SHP77 (cell line): ENCODE measurements at places on chromosomes 3 and 15.

GRCh38 chr3:157128771-157129681 lies 30.9 kb downstream of the CCNL1 start:
- no peak for DNase-seq

DNA sequence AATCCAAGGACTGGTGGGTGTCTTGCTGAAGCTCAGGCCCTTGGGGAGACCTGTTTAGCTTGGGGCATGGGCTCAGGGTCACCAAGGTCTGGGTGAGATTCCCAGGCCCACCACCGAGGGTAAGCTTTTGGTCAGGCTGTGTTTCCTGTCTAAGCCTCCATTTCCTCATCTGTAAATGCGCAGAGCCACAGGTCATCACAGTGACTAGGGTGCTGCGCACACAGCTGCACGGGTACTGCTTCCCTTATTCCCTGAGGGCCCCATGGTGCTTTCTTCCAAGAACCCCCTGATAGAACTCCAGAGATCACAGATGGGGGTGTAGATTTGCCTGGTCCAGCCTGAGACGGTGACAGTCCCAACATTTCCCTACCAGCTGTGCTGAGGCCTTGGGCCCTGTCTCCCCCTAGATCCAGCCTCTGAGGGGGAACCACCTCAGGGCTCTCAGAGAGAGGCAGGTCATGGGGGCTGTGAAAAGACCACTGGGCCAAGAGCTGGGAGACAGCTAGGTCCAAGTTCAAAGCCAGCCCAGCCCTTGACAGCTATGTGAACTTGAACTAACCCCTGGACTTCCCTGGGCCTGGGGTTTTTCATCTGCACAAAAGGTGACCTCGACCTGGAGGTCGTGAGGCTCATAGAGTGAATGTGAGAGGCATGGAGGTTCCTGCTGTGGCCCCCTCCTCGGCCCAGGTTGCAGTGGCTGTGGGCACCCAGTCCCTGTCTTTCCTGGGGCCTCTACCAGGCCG lies 60.7 kb downstream of the SEMA3G start:
- no peak for DNase-seq

DNA sequence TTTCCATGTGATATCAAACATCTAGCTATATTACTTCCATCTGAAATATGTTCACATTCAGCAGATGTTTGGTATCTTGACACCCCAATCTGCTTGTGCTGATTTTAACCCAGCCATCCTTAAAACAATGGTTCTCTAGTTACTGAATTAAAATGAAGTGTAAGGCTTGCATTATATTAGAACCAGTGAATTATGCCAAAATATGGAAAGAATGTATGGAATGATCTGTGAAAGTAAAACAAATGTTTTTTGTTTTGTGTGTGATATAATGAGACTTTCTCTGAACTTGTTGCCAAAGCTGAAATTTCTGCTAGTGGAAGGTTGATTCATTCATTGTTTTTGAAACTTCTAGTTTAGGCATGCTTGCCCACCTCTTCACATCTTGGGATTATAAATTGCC lies 317.1 kb downstream of the MEX3B start:
- DNase-seq = no peak

DNA sequence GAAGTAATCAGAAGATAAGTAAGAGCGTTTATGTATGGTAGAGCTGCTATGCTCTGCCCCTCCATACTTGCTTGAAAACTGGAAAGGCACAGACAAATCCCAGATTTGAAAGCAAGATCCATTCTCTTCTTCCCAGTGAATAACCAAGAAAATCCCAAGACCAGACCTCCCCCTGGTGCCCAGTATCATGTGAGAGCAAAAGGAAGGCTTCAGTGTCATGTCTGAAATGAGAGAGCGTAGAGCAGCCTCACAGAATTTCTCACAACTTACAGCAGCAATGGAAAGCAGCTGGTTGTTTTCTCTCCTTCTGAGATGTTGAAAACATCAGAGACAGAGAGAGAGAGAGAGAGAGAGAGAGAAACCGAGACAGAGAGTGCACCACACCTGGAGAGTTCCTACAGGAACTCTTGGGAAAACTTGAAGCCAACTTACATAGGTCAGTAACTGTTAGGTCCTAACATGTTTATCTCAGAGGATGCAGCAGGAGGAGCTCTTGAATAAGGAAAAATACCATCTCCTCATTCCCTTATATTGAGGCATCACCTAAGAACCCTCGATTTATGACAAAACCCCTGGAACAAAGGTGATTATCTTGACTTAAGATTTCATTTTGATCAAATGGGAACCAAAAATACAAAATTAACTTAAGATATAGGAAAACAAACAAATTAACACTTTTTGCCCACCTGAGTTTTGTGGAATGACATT lies 273.3 kb downstream of the NSUN3 start:
- DNase-seq = no peak

DNA sequence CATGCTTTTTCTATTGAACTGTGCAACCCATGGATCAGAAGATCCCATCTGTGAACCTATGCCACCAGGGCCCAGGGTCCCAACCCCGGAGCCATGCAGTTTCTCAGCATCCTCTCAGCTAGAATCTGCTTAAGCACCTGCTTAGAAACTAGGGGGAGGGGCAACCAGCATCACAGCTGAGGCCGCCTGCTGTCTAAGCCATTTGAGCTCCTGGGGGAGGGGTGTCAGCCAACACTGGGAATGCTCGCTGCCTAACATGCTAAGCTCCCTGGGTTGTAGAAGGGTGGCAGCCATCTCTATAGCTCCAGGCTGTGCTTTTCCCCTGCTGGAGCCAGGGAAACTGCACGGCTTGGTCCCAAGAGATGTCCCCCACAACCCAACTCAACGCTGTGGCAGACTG lies 322.8 kb downstream of the EDEM1 start:
- no peak for DNase-seq

DNA sequence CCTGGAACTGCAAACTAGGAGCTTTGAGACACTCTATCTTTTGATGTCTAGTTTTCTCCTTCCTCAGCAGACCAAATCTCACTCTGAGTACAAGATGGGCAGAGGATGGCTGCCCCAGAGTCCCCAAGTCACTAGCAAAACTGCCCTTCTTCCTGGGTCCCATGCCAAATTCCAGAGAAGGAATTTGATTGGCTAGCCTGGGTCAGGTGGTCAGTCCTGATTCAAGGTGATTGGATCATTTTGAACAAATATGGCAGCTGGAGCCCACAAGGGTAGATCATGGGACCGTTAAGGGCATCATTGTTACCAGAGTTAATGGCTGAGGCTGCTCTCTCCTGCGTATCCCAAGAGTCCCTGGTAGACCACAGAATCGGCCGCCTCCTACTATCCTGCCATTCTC lies 21.7 kb downstream of the SLC6A1 start:
- DNase-seq = no peak

DNA sequence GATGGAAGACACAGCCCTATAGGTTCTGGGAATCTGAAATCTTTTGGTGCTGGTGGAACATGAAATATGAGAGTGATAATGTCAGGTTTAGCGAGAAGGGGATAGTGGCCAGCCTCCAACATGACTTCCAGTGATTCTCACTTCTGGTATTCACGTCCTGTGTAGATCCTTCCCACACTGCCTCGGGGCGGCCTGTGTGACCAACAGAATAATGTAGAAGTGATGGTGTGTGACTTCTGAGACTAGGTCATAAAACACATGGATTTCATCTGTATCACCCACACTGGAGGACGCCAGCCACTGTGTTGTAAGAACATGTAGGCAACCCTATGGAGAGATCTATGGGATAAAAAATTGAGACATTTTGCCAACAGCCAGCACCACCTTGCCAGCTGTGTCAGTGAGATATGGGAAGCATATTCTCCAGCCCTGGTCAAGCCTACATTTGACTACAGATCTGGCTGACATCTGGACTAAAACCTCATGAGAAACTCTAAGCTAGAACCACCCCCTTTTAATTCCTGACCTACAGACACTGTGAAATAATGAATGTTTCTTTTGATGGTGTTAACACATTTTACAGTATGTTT lies 25.5 kb upstream of the NUDT16 start:
- no peak for DNase-seq

GRCh38 chr3:168939651-168940238 lies 723.8 kb downstream of the MECOM start:
- DNase-seq = no peak

GRCh38 chr3:161310649-161311423 lies 60.5 kb downstream of the SPTSSB start:
- no peak for DNase-seq

GRCh38 chr3:191139736-191140135 lies 59.3 kb upstream of the OSTN start:
- DNase-seq = no peak

- DNase-seq = no peak
These were observed 7.0 kb downstream of the MELTF start for GRCh38 chr3:197022405-197023231.

DNA sequence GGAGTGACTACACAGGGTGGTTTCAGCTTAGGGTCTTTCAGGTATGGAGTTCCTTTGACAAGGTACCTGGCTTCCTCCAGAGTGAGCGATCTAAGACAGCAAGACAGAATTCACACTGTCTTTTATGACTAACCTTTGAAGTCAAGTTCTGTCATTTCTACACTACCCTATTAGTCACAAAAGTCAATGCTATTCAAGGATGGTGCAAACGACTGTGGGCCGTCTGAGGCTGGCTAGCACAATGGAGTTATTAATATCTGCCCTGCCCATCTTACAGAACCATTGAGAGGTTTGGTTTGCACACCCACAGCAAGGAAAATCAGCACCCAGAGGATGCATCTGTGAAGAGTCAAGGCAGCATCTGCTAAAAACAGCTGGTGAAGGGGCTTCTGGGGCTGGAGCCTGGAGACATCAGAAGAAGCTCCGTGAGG lies 62.9 kb upstream of the XCR1 start:
- DNase-seq = no peak

DNA sequence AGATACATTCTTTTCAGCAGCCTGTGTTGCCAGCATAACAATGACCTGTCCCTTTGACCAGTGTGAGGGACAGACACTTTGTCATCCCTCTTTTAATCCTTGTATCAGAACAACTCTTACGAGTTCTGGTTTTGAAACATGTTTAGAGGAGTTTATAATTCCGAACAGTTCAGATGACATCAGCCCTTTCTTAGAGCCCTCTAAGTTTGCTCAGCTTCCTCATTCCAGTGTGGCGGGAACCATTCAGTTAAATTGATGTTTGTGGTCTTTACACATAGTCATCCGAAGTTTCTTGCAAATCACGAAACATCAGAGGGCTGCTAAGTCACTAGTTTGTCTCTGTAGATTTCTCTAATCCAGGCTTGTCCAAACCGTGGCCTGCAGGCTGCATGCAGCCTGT lies 102.5 kb downstream of the AKAP13 start:
- DNase-seq = no peak

DNA sequence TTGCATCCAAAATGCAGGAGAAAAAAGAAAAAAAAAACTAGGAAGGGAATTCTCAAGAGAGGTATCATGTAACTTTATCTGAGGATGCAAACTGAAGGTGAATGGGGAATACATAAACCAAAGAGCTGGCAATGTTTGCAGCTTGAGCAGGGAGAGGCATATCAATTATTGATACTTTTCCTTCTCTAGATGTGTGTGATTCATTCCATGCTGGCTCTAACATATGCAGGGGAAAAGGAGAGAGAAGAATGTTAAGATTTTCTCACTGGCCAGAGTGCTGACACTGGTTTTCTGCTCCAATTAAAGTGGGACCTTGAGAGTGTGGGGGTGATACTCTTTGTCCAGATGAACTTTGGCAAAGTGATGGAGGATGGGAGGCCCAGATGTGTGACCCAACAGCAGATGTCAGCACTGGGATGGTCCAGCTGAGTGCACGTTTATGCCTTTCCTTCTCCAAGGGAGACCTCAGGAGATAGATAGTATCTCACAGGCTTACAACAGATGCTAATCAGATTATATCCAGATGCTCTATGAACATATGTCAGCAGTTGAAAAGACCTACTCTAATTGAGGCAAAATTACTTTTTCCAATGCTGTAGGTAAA lies 50.0 kb upstream of the PSMD6 start:
- no peak for DNase-seq

GRCh38 chr3:115494826-115495225 lies 128.5 kb upstream of the GAP43 start:
- peak; percentile 9 for DNase-seq

DNA sequence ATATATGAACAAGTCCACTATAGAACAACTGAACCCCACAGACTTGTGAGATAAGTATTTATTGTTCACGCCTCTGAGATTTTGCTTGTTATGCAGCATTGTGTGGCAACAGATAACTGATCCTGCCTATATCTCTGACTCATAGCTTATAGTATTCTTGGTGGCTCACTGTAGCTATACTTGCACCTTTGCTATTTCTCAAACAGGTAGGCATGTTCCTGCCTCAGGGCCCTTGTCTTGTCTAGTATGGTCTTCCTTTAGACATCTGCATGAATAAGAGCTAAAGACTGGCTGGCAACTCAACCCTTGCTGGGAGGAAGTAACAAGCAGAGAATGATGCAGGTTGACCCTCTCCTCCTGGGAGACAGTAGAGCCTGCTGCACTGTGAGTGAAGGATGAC lies 256.1 kb downstream of the CHST2 start:
- no peak for DNase-seq

GRCh38 chr3:98026425-98027084 lies 8.6 kb downstream of the GABRR3 start:
- no peak for DNase-seq

DNA sequence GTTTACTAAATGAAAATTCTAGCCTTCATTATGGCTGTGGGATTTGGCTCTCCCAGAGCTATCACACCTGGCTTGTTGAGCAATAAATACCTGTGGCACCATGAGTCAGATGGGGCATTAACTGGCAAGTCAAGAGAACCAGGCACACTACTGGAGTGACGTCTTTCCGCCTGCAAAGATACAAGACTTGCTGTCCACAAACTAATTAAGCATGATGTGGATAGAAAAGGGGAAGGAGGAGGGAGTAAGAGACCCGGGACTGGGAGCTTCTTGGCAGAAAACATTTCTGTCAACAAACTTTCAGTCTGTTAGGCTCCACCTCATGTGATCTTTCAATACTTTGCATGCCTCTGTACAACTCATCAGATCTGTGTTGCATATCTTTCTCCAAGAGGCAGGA lies 56.5 kb downstream of the CLDN1 start:
- no peak for DNase-seq

GRCh38 chr3:111076732-111077131 lies 5.1 kb downstream of the NECTIN3 start:
- DNase-seq = no peak

DNA sequence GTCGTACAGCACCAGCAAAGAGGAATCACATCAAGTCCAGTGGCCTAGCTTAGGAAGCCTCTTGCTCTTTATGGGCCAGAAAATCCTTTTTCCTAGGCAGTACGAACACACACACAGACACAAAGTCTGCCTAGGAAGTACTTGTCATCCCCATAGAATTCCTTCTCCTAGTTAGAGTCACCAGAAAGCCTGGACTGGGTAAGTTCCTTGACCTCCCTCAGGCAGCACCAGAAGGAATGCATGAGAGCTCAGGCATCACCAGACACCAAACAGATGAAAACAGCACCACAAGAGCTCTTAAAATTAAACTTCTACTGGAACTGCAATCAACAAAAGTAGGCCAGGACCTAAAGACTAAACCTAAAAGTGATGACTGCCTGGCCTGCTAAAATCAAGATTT lies 192.9 kb upstream of the CCDC54 start:
- DNase-seq = no peak

GRCh38 chr3:114659109-114660061 lies 365.6 kb downstream of the TIGIT start:
- DNase-seq = no peak

GRCh38 chr15:91853948-91854638 lies 585 bp downstream of the SLCO3A1 start:
- no peak for DNase-seq
